ENCODE measurements at places on chromosomes 1 and 21.

DNA sequence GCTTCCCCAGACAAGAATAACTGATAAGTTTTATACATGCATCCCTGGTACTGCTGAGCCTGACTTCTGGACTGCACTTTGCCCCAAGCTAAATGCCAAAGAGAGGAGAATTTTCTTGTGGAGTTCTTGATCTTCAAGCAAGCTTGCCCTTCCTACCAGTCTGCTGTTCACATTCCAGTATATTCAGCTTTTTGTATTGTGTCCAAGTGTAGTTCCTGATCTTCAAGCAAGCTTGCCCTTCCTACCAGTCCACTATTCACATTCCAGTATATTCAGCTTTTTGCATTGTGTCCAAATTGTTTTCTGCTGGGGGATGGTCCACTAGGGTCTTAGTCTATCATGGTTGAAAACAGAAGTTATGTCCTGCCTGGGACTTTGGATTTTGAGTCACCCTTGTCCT, 894 bp upstream of the TSEN15 start:
- DNase-seq: no peak

GRCh38 chr1:77926561-77927357, 38.3 kb downstream of the NEXN start:
- no peak for DNase-seq

- no peak for DNase-seq
Measured at GRCh38 chr1:5941671-5942070, 50.6 kb downstream of the NPHP4 start.

DNA sequence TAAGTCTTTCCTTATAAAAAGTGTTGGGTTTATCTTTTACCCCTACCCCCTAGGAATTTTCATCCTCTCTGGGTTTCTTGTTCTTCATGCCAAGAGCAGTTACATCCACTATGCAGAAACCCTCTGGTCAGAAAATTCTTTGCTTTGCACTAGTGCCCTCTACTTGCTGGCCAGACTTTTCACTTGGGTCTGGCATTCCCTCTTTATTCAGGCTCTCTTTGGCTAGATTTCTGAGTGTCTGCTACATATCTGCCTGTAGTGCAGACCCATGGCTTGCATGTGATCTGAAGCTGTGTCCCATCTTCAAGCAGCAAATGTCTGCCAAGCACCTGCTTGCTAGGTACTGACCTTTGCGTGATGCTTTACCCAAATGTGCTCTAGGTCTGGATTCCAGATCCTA, 237.0 kb downstream of the GPATCH2 start:
- DNase-seq: no peak

DNA sequence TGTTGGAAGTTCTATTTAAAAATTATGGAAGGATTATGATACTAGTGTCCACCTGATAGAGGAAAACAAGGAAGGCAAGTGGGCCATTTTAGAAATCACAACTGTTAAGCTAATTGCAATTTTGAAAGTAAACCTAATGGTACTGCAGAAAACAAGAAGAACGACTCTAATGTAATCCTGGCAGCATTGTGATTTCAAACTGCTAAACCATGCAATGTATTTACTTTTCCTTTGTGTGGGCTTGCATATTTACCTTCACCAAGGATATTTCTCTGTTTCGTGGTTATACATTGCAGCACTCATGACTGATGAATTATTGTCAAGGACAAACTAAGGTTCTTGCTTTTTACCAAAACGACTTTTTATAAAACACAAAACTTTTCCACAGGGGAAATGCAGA, 88.1 kb downstream of the TM2D1 start:
- no peak for DNase-seq

DNA sequence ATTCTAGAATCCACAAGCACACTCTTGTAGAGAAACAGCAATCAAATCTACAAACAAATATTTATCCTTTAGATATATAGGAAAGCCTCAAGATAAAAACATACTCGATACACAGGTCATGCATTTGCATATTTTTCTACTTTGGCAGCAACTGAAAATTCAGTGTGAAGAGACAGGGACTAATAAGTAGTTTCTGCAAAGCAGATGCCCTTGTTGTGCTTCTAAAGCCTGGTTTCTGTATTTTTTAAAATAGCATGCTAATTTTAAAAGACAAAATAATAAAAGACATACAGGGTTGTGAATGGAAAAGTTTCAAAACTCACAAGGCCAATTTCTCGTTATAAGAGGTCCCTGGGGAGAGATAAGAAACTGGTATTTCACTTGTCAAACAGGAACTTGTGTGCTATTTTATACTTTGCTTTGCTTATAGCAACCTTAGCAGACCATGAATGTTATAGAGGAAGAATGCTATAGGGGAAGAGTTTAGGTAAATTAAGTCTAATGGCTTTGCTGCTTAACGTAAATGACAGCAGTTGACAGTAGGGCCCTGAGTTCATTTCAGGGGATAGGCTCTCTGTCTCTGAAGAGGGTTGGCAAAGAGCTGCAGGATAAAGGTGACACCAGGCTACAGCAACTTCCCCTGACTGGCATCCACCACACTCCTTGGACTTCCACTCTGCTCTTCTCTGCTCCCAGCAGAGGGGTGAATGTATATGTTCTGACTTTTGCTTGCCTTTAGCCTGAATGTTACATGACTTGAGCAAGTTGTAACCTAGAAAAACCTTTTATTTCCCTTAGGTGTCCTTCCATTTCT, 9.4 kb upstream of the RGS13 start:
- DNase-seq: no peak

GRCh38 chr1:202561726-202562443, 148.4 kb downstream of the SYT2 start:
- no peak for DNase-seq
